Endothelial cell (in vitro differentiated cells): ENCODE measurements at places on chromosomes 16 and 17. TPM values are rescaled to one million over a fixed set of nuclear protein-coding genes. Genes with fewer than 3 reads are reported as not detected.
A peak's percentile ranks its signal among the peaks of the same experiment; 100 is the strongest.

DNA sequence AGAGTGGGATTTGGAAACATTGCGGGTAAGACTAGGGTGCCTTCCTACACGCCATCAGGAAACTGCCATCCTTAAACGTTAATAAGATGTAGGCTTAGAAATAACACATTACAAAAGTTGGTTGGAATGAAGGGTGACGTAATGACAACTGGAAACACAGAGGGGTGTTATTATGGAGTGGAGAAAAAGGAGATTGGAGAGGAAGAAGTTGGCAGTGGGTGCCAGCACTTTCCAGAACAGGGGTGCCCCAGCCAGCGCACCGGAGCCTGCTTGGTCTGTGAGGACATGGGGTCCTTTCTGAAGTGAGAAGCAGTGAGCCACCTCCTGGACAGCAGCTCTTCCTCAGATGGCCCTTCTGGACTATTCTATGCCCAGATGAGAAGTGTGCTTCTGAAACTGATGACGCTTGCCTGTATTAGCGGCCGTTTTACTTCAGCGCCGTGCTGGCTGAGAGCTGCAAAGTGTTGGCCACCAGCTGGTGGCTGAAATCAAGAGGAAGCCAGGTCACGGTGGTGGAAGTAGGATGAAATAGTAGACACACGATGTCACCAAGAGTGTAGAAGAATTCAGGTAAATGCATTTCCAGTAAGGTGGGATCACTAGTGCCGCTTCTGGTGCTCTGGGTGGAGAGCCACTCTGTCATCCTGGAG lies 244.8 kb downstream of the NTN1 start:
- no peak overlapping the region for H3K4me3 ChIP-seq
- peaks cover 7% of the 10 kb centered on the region for H3K4me1 ChIP-seq
- no peak for DNase-seq
- no peaks in the 10 kb centered on the region for H3K36me3 ChIP-seq
- no peak overlapping the region for H3K27ac ChIP-seq

DNA sequence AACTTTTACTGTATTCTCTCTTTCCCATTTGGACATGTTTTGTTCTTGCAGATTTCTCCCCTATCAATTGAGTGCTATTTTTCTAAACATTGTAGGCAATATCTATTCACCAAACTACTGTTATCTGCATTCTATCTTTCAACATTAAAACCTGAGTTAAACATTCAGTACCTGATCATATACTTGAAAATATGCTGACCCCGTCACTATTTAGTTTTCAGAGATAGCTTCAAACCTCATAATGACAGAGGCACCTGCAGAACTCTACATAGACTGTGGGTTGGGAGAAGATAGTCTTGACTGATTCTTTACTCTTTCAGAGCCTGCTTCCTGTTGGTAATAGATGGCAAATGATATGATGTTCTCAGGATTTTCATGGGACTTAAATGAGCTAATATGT lies 965.7 kb upstream of the GOT2 start:
- H3K4me3 ChIP-seq: no peak overlapping the region
- no peak for DNase-seq
- no peaks in the 10 kb centered on the region for H3K36me3 ChIP-seq
- no peak overlapping the region for H3K27ac ChIP-seq

DNA sequence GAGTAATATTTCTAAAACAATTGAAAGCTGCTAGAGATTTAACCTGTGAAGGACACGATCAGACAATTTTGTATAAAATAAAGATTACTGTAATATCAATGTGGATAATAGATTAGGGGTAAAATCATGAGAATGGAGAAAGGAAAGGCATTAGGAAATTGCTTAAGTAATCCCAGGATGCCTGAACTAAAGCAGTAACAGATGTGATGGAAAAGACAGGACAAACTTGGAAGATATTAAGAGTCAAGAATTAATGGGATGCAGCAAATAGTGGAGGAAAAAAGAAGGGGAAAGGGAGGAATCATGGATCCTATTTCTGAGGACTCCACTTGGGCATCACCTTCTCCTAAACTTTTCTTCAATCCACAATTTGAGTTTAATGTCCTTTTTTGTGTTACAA lies 437.1 kb upstream of the PMFBP1 start:
- no peak overlapping the region for H3K4me3 ChIP-seq
- H3K27me3 ChIP-seq: no peaks in the 10 kb centered on the region
- H3K4me1 ChIP-seq: no peaks in the 10 kb centered on the region
- DNase-seq: no peak
- no peaks in the 10 kb centered on the region for H3K36me3 ChIP-seq

DNA sequence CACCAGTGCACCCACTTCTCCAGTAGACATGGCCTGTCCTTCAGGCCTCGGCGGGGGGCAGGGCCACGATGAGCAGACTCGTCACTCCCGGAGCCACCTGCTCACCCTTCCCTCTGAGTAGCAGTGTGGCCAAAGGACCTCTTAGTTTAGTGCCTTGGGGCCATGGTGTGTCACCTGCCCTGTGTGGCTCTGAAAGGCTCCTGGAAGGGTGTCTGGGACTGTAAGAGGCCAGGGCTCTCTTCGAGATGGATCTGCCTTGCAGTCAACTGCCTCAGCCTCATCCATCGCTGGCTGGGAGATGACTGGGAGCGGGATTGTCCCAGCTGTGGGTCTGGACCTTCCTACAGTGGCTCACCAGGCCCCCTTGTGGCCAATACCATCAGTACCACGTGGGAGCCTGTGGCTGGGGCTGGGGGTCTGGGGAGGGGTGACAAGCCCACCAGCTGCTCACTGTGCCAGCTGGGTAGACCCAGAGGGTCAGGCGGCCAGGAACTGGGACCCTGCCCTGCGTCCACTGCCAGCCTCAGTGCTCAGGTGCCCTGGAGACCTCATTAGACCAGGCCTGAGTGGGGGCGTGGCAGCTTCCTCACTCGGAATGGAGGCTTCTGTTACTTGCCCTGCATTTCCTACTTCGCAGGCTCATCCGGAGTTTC lies 133.4 kb downstream of the OR1D5 start:
- H3K36me3 ChIP-seq: peaks cover 1% of the 10 kb centered on the region
- H3K27ac ChIP-seq: no peak overlapping the region
- no peak overlapping the region for H3K4me3 ChIP-seq
- peaks cover 6% of the 10 kb centered on the region for H3K27me3 ChIP-seq
- peak; percentile 75 for DNase-seq

GRCh38 chr17:39933912-39934311 lies 6.4 kb downstream of the LRRC3C start:
- H3K27ac ChIP-seq: peak overlapping the region; percentile 70
- H3K4me3 ChIP-seq: no peak overlapping the region
- peaks cover 2% of the 10 kb centered on the region for H3K27me3 ChIP-seq
- H3K4me1 ChIP-seq: peaks cover 21% of the 10 kb centered on the region

- no peak within 1 kb of the TSS for H3K27ac ChIP-seq
- H3K4me1 ChIP-seq: peaks cover 4% of the 10 kb centered on the region
- H3K4me3 ChIP-seq: no peak within 1 kb of the TSS
- H3K36me3 ChIP-seq: peaks cover 8% of the 10 kb centered on the region
These were observed at the start of gene NOTUM for GRCh38 chr17:81961087-81961511. Gene NOTUM (minus strand): TSS chr17:81961187. CDS start chr17:81960909, 278 bp downstream.

The PFN1 gene
- 874 TPM for total RNA-seq
